ENCODE measurements at places on chromosomes 11 and 22.

DNA sequence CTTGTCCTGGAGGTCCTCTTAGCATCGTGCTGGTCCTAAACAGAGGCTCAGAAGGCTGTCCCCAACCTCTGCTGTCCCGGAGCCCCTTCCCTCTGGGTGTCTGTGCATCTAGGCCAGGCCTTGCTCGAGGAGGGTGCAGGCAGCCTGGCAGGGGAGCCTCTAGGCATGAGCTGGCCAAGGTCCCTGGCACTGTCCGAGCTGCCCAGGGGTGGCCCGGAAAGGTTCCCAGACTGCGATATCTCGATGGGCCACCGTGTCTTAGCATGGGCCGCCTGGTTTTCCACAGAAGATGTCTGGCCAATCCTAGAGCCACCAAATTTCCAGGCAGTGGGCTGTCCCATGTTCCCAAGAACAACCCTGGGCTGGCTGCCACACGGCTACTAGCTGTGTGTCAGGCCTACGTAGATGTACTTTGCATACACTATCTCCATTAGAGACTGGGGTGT is 24.6 kb upstream of the SMIM38 start:
- no peak for DNase-seq

DNA sequence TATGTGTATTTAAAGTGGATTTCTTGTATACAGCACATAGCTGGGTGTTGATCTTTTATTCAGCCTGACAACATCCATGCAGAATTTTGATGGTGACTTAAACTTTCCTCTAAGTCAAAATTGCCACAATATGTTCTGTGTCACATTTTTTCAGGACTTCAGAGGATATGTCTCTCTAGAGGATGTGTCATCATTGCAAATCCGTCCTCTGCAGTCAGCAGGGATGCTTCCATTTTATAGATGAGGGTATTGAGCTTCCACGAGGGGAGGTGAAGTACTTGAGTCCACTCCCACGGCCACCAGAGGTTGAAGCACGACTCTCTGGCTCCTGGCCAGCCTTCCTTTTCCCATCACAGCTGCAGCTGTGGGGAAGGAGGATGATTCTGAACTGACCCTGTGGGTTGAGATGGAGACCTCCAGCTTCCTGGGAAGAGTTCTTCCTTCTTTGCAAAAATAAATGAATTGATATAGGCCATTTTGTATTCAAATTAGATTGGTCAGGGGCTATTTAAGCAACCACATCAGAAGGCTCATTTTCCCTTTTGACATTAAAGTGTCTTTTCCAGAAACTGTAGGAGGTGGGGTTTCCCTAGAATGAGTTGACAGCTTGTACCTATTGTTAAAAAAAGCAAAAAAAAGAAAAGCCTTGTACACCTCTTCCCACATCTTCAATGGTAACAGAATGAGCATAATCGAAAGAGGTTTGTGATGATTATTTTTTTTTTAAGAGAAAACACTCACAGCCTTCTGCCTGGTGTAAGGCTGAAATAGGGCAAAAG is 55.2 kb upstream of the MYEOV start:
- no peak for DNase-seq

DNA sequence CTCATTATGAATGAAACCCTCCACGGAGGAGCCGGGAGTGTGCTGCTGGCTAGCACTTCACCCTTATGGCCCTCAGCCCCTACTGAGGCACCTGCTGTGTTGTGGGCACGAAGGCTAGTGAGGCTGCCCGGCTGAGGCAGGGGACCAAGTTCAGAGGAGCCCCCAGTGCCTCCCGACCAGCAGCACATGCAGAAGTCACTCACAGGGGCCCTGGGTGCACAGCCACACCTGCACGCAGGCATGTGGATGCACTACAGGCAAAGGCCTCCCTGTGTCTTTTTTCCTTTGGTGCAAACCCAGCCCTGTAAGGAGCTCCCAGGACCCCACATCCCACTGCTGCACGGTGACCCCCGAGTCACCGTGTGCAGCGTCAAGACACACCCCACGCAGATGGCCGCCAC is 261.5 kb downstream of the BRD1 start:
- no peak for DNase-seq

DNA sequence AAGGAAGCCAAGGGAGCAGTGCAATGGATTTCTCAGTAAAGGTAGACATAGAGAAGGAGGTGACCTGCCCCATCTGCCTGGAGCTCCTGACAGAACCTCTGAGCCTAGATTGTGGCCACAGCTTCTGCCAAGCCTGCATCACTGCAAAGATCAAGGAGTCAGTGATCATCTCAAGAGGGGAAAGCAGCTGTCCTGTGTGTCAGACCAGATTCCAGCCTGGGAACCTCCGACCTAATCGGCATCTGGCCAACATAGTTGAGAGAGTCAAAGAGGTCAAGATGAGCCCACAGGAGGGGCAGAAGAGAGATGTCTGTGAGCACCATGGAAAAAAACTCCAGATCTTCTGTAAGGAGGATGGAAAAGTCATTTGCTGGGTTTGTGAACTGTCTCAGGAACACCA is 6.6 kb downstream of the TRIM22 start:
- no peak for DNase-seq

GRCh38 chr11:122769126-122769780 is 69.0 kb upstream of the CRTAM start:
- no peak for DNase-seq

DNA sequence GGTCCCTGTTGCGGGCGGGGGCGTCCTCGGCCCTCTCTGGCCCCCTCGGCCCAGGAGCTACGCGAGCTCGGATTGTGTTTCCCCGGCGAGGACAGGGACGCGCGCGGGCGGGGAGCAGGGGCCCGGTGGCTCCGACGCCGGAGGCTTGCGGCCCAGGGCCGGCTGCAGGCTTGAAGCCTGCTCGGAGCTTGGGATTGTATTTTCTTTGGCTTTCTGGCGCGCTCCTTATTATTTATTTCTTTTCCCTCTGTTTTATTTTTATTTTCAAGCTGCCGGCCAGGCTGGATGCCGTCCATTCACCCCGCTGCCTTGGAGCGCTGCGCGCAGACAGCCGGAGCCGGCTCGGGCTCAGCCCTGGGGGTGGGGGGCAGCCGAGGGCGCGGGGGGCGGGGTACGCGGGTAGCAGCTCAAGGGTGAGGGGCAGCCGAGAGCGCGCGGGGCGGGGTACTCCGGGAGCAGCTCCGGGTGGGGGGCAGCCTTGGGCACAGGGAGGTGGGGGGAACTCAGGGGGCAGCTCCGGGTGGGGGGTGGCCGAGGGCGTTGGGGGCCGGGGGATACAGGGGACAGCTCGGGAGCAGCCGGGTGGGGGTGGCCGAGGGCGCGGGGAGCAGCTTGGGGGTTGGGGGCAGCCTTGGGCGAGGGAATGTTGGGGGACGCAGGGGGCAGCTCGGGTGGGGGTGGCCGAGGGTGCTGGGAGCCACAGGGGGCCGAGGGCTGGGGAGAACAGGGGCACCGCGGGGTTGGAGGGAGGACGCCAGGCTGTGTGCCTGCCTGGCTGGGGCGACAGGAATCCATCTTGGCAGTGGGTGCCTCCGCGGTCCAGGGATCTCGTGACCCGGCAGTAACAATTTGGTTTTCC is 42.7 kb downstream of the KCNJ1 start:
- no peak for DNase-seq

DNA sequence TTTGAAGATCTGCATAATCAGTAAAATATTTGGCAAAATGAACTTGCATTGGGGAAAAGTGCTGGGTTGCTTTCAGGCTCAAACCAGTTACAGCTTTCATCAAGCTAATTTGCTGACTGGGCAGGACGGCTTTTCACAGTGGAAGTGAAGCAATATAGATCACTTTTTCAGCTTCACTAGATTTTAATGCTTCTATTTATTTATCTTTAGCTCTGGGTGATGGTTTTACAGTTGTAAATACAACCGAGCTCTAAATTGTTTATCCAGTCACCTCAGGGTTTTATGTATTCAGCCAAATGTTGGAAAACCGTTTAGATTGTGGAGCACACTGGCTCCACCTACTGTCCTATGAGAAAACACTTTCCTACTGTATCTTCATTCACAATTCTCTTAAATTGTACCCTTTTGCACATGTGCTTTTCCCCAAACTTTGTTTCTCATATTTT is 58.2 kb downstream of the ACER3 start:
- DNase-seq, result no peak

DNA sequence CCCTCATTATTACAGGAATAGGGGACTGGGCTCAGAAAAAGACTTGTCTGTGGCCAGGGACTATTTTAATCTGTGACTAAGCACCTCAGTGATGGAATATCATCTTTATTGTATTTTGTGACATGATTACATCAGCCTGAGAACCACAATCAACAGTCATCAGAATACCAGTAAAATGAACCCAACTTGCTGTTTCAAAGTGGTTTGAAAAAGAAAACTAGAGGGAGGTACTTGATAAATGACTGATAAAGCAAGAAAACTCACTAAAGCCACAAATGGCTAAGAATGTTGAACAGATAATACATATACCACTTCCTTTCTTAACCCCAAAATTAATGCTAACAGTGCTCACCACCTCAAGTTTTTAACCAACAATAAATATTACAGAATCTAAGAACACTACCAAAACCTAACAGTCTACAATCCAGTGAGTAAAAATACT is 155.7 kb downstream of the ATG16L2 start:
- no peak for DNase-seq

DNA sequence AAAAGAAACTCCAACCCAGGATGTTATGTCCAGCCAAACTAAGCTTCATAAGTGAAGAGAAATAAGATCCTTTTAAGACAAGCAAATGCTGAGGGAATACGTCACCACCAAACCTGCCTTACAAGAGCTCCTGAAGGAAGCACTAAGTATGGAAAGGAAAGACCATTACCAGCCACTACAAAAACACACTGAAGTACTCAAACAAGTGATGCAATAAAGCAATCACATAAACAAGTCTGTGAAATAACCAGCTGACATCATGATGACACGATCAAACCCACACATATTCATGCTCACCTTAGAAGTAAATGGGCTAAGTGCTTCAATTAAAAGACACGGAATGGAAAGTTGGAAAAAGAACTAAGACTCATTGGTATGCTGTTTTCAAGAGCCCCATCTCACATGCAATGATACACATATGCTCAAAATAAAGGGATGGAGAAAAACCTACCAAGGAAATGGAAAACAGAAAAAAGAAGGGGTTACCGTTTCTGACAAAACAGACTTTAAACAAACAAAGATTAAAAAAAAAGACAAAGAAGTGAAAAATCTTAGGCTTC is 82.5 kb downstream of the GAB4 start:
- DNase-seq, result no peak
